Left forelimb (tissue), 1 donor: ENCODE measurements at places on chromosomes 13 and 19.

DNA sequence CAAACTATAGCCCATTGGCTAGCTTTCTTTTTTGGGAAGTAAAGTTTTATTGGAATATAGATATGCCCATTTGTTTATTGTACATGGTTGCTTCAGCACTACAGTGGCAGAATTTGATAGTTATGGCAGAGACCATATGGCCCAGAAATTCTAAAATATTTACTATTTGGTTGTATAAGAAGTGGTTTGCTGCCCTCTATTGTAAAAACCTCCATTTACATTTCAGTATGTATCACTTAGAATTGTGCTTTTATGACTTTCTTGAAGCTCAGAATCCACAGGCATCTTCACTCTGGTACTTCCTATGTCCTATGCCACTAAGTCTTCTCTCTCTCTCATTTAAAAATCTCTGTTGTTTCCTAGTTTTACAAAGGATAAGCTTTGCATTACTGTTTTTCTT is 37.7 kb downstream of the DLEU7 start:
- DNase-seq = no peak

DNA sequence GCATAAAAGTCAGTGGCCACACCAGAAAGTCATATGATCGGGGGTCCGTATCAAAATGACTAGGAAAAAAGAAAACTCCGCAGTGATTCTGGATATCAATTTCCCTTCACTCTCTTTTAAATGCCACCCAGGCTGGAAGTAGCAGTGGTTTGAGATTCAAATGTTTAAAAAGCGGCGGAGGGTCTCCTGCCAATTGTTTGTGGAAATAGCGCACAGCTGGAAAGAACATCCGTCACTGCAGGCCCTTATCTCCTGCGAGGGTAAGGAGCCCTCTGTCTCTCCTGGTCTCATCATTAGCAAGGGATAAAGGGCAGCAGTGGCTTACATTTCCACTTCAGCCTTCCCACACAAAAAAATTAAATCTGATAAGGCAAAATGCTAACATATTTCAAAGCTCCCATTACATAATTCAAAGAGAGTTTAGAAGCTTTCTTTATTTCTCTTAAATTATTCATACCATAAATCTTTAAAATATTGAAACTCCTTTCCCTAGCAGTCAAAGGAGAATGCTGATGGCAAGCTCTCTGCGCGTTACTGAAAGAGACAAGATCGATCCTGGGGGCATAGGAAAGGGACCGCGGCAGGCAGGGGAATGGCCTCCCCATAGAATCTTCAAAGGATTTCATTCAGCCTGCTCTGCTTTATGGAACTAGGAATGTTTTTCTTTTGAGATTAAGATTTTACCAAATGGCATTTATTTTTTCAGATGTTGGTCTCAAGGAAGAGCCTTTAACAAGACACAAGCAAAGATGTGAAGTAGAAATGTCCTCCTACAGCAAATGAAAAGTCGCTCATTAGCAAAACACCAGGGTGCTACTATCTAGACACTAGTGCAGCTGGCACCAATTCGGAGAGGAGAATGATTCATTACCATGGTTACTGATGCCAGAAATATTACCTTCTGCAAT is 35.0 kb downstream of the AMER2 start:
- DNase-seq = no peak

DNA sequence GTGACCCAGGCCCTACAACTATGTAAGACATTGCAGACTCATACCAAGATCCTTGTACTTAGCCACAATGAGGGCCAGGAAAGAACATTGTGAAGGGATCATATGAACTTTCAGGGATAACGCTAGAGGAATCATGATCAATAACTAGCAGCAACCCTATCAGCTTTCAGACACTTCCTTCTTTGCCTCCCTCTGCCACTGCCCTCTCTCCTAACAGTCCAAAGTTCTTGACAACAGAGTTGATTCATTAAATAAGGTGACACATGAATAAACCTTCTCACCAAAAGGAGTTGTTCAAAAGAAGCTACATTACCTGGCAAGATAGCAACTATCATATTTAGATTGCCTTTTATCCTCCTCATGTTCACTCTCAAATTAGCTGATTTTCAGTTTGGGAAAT is 272.2 kb upstream of the DACH1 start:
- DNase-seq = no peak

DNA sequence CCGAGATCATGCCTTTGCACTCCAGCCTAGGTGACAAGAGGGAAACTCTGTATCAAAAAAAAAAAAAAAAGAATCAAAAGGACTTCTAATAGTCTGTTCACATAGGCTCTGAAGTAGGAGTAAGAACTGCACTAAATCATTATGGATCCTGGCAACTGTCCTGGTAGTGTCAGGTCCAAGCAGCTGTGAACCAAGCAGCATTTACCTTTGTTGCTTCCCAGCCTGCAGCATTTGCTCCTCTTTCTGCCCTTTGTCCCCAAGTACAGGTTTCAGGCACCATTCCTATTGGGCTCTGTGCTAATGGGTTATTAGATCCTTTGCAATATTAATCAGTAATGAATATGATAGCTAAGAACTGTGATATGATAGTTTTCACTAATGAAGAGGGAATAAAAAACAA is 77.4 kb upstream of the NBEA start:
- no peak for DNase-seq

DNA sequence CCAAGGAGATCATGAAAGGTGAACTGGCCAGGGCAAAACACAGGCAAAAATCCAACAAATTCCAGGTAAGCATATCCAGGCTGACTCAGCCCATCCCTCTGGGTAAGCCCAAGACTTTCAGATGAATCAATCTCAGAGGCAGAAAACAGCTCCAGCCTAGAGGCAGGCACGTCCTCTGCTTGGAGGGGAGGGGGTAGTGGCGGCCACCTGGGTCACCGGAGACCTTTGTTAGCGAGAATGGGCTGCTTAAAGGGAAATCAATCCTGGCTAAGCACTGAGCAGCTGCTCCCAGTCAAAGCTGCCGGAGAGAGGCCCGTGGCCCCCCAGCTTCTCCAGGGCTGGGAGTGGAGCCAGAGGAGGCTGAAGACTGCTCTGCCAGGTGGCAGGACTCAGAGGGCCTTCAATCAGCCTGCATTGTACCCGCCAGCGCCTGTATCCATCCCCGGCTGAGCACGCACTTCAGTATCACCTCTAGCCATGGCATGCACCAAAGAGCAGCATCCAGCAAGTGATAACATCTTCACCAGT is 48.2 kb downstream of the PIN1 start:
- peak; percentile 74 for DNase-seq

- no peak for DNase-seq
These were observed 1316.7 kb upstream of the SLC10A2 start for GRCh38 chr13:104382951-104383350.

- no peak for DNase-seq
These were observed 46.4 kb downstream of the COL4A2 start for GRCh38 chr13:110353339-110353977.

DNA sequence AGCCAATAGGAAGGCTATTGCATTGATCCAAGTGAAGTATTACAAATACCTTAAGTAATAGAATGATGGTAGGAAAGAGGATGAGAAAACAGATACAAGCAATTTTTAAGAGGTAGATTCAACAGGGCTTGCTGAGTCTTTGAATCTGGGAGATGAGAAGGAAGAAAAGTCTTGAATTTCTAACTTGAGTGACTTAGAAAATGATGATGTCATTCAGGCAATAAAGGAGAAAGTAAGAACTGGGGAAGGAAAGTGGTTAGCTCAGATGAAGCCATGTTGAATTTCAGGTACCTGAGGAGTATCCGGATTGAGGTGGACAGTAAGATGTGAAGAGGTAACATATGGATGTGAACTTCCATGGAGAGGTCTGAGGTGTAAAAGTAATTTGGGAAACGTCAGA is 15.5 kb upstream of the FRY start:
- DNase-seq = no peak

DNA sequence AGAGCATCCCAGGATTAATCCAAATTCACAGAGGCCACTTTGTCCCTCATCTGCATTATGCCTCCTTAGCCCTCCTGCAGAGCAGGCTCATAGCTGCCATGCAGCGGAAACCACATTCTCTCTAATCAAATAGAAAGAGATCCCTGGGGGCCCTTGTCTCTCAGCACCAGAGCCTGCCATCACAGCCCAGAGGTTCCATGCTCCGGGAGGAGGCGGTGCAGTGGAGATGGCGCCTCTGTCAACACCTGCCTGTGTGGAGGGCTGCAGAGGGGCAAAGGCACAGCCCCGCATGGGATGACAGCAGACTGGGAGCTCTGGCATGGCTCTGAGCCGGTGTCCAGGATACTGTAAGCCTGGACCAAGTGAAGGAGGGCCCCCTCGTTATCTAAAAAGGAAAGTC is 111.3 kb downstream of the SLC7A1 start:
- no peak for DNase-seq

DNA sequence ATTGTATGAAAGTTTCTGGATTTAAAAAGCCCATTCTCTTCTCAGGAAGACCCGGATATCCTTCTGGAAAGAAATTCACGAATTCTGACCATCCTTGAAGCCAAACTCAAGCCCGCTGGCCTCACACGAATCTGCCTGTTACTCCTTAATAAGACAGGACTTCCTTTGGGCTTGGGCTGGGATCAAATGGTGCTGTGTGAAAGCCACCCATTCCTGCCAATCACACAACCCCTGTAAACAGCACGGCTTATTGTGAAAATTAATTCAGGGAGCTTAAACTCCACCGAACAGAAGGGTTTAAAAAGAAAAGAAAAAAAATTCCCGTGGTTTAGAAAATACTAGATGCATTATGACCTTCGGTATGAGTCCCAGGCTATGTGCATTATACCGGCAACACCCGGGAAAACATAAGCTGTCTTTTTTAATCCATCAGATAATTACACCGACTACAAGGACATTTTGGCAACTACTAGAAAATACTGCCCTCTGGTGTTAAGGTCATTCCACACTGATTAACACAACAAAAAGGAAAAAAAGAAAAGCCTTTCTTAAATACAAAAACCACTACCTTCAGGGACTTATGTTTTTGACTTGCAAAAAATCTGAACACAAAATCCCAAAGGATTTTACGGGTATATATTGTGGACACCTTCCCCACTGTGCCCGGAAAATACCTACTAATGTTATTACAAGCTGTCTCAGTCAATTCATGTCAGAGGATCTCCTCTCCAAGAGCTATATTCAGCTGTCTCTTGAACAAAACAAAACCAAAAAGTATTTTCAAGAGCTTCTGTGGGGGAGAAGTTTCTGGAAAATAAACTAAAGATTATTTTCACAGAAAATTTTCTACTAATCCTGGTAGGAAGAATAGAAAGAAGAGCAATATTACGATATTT is 76.0 kb upstream of the LSM14A start:
- DNase-seq = no peak

DNA sequence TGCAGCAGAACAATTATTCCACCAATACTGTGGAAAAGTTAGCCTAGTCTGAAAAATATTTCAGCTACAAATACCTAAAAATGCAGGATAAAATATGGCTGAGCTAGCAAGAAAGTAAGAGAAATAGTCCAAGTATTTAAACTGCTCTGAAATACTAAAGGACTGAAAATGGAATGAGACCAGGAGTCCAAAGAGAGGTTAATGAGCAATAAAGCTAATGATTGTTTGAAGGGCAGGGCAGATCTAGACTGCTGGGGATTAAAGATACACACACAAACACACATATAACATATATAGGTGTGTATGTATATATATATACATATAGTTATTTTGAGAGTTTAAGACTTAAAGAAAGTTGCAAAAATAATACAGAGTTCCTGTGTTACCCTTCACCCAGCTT is 2.6 kb upstream of the CDADC1 start:
- DNase-seq = no peak

- no peak for DNase-seq
These were observed 41.1 kb downstream of the CEACAM1 start for GRCh38 chr19:42487032-42487797.

DNA sequence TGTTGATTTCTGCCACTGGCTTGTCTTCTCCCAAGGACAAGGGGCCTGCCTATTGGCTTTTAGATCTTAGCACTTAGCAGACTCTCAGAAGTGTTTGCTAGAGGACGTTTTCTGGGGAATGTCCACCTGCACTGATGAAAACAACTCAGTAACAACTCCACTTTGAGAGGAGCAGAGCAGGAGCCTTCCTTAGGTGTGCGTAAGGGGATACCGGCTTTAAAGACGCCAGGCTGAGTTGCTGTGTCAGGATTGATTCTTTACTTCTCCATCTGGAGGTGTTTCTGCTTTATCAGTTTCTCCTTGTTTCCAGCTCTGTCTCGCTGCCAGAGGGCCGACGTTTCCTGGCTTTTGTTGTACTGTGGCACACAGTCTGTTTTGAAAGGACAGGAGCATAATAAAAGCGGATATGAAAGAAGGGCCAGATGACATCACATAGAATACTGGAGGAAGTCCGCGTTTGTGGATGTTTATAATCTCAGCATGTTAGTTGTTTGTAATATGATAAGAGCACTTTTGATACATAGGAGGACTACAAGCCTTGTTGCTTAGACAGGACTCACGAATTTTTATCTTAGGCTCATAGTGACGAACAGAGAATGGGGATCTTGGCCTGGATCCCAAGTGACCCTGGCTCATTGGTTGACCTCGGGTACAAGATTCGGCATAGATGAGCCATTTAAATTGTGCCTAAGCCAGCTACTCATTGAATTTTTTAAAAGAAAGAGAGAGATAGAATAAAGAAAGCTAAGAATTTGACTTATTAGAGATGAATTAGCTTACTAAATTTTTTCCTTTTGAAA is 34.6 kb downstream of the COL4A2 start:
- no peak for DNase-seq

GRCh38 chr13:99866781-99867180 is 104.8 kb downstream of the ZIC5 start:
- DNase-seq = no peak

DNA sequence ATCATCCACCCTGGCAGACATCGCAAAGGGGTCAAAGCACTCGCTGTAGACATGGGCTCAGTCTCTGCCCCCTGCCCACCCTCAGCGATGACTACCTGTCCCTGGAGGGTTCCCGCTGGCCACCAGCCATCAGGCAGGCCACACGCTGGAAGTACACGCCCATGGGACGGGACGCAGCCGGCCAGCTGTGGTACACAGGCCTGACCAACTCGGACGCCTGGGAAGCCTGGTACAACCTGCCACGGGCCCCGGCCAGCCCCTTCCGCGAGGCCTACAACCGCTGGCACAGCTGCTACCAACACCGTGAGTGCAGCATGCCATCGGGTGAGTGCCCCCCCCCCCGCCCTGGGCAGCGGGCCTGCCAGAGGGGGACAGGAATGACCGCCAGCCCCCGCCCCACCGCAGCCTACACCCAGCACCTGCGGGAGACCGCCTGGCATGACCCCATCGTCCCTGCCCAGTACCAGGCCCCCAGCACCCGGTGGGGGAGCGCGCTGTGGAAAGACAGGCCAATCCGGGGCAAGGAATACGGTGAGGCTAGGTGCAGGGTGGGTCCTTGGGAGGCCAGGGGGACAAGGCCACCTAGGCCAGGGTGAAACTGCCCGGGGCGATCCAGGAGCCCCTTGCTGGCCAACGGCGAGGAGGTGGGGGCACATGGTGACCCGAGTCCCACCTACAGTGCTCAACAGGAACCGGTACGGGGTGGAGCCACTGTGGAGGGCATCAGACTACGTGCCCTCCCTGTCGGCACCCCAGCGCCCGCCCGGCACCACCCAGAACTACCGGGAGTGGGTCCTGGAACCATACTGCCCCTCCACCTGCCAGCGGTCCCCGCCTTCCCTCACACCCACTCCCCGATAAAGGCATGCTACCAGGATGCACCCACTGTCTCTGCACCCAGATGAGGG is 4.4 kb downstream of the TEKTIP1 start:
- DNase-seq = no peak
